ENCODE measurements at places on chromosomes 2 and 18.

GRCh38 chr2:204967199-204967960 is 422.1 kb downstream of the PARD3B start:
- no peak for DNase-seq

DNA sequence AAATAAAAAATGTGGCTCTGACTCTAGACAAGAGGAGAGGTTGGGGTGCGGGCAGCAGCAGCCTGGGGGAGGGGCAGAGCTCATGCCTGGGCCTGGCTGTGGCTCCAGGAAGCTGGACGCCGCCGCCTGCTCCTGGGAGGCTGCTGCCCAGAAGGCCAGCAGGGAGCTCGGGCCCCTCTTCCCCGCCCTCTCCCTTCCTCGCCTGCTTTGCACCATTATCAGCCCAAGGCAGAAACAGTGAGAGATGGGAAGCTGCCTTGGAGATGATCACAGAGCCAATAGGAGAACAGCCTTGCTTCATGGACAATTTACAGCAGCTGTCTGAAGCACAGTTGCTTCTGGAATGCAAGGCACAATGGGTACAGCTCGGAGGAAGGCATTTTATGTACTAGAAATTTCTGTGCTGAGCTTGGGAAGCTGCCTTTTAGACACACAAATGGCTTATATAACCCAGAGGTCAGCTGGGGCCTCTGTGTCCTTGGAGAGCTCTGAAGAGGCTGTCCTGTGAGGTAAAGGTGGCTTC is 55.3 kb upstream of the AFF3 start:
- no peak for DNase-seq

DNA sequence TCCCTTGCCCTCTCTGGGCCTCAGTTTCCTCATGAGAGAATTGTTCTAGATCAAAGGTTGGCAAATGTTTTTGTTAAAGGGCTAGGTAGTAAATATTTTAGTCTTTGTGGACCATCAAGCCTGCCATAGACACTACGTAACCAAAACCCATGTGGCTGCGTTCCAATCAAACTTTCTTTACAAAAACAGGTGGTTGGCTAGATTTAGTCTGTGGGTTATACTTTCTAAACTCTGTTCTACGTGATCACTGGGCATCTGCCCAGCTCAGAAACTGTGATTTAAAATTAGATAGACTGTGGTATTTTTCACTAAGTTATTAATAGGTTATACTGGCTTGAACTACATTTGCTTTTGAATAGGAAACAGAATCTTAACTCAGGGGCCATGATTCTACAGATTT is 149.8 kb upstream of the DCC start:
- no peak for DNase-seq

- DNase-seq: no peak
These were observed 205.9 kb upstream of the STK17B start for GRCh38 chr2:196376984-196377877.

DNA sequence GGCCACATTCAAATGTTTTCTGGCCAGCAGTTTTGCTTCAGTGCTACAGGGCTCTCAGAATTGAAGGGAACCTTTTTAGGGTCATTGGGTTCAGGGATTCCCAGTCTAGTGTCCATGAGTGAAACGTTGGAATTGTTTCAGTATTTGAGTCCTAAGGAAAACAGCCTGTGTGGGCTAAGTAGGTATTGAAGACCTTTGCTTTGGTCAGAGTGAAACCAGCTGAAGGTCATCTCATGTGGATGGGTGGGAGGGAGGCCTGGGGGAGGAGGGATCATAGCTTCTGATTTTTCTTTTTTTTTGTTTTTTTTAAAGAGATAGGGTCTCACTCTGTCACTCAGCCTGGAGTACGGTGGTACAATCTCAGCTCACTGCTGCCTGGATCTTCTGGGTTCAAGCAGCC is 20.2 kb downstream of the B3GNT2 start:
- DNase-seq: no peak

DNA sequence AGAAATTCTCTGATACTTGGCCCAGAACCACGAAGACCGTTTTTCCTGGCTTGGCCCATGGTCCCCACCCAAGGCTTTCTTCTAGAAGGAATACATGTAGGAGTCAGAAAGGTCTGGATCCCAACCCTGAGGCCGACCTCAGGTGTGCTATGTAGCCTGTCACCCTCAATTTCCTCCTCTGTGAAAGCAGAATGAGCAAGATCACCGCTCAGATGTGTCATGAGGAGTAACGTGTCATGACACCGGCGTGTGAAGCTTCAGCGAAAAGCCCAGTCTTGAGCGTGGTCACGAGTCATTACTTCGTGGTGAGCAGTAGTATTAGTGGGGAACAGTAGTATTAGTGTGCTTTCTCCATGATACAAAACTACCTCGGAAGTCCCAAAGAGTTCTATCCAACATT is 103.4 kb downstream of the ALPK2 start:
- DNase-seq: no peak

Data from Kasumi-1 (cell line).